ENCODE measurements at places on chromosomes 16 and 17.
A peak's percentile ranks its signal among the peaks of the same experiment; 100 is the strongest.

- DNase-seq = no peak
These were observed 7.8 kb upstream of the KRT19 start for GRCh38 chr17:41535764-41536481.

DNA sequence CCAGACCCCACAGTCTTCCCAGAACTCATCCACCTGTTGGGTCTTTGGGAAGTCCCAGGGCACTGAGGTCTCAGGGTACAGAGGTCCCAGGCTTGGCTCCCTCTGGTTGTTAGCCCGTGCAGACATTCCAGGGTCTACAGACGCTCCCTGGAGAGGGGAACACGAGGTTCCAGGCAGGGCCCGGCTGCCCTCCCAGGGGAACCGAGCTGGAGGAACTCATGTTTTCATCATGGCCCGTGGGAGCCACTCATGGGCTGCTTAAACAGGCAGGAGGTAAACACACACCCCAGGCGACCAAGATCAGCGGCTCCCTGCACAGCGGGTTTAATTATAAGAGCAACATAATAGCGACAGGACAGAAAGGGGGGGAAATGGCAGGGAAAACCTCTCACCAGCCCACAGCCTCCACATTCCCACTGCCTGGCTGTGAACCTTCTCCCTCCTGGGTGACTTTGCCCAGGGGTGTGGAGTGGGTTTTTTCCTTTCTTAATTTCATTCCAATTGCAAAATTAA lies 36.5 kb downstream of the TRARG1 start:
- DNase-seq = no peak

DNA sequence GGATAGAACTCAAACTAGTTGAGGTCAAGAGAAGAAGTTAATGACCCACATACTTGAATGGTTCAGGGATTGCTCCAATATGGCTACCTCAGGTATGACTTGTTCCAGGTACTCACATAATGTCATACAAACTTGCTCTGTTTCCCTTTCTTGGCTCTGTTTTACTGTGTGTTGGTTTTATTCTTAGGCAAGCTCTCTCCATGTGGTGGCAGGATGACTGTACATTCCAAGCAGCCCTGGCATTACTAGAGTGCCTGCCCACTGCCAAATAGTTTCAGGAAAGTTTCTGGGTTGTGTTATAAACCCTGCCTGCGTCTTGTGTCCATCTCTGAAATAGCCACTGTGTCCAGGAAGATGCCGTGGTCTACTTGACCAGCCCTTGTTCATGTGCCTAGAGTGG lies 476.8 kb downstream of the SHISA9 start:
- no peak for DNase-seq

DNA sequence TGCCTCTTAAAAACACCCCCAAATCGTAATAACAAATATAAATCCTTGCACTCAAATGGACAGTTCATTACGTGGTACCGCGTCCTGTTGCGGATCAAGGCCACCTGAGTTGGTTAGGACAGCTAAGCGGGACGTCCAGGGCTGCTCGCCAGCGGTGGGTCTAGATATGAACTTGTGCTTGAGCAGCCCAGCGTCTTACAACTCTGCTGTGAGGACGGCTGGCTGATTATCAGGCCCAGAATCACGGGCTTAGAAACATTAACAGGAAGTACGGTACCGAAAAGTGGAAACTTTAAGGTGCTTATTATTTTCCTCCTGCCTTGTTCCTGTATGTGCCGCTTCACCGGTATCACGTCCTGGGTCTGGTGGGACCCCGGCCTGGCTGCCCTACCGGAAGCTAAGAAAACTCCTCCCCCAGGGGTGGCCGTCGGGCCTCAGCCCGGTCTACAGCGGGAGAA lies 832 bp upstream of the SRRM2 start:
- DNase-seq = peak; percentile 82

DNA sequence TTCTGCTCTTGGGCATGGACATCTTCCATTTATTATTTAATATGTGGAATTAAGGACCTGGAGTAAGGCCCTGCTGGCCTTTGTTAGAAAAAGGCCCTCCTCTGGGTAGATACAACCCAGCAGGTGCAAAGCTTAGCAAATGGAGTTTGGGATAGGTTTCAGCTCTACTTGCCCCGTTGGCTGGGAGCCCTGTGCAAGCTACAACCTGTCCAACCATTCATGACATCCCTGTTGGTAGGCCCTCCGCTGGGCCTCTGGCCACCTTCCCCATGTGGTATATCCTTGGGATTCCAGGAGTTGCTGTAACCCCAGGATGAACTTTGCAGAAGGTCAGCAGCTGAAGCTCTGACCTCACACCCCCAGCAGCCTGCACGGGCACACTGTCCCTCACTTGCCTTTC lies 6.4 kb downstream of the NGFR start:
- DNase-seq = no peak

GRCh38 chr17:48628649-48629410 lies 2.7 kb upstream of the HOXB9 start:
- DNase-seq = no peak

DNA sequence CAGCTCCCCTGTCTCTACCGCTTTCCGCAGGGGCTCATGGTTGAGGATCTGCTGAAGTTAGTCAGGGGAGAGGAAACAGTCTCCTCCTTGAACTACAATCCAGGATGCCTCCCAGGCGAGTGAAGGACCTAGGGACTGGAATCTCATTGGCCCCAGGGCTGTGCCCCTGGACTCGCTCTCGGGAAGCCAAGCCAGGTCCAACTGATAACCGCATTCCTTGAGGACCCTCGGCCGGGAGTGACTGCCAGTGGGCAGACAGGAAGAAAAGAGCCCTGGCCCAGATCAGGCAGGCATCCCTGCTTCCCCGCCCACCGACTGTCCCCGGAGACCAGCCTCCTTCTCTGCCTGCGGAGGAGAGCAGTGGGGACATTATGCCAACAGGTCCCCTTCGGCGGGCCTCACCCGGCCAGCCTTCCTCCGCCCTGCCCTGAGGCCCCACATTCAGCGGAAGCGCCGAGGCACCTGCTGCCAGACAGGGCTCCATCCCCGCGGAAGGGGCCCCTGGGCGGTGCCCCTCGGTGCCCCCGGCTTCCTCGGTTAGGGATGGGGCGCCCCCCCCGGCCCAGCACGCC lies 776 bp downstream of the LRRC75A start:
- DNase-seq = peak; percentile 40

- DNase-seq = peak; percentile 92
These were observed 608 bp downstream of the AXIN2 start for GRCh38 chr17:65560628-65561451.

DNA sequence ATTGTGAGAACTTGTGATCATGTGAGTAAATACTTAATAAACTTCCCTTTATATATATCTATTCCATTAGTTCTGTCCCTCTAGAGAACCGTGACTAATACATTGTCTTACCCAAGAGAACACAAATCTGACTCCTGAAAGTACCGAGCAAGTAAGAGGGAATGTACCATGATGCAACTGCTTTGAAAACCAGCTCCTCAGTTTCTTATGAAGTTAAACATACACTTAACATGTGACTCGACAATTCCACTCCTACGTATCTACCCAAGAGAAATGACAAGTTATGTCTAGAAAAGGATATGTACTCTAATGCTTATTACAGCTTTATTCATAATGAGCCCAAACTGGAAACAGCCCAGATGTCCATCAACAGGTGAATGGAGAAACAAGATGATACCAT lies 8.8 kb upstream of the GJD3 start:
- DNase-seq = no peak

DNA sequence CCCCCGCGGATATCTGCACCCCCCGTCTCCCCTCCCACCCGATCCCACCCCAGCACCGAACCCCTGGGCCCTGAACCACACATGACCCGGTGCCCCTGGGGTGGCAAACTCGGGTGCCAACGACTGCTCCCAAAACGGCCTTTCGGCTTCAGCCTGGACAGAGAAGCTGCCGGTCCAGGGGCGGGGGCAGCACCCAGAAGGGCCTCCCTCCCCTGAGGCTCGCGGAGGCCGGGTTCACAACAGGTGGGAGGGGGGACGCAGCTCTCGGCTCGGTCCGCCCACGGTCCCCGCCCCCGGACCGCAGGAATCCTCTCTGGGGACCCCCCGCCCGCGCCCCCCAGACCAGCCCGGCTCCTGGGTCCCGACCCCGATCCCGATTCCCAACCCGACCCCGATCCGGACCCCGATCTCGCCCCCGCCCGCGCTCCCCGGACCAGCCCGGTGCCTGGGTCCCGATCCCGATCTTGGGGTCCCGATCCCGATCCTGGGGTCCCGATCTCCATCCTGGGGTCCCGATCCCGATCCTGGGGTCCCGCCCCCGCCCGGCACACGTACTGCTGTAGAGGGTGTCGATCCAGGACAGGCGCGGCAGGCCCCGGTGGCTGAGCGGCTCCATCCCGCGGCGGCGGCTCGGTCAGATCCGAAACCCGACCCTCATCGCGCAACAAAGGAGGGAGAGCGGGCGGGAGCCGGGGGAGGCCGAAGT lies 516 bp downstream of the ABR start:
- DNase-seq = no peak

- DNase-seq = no peak
These were observed 68.9 kb upstream of the HNF1B start for GRCh38 chr17:37813751-37814150.

- no peak for DNase-seq
These were observed 35.6 kb upstream of the MNT start for GRCh38 chr17:2436316-2436905.

GRCh38 chr16:75099075-75099667 lies 17.4 kb downstream of the LDHD start:
- DNase-seq = no peak

- no peak for DNase-seq
These were observed 47.4 kb downstream of the TBX4 start for GRCh38 chr17:61499632-61500031.

- DNase-seq = no peak
These were observed 9.1 kb upstream of the ANKFN1 start for GRCh38 chr17:56144223-56144622.

- no peak for DNase-seq
These were observed 19.2 kb downstream of the ADCY7 start for GRCh38 chr16:50285406-50286003.

DNA sequence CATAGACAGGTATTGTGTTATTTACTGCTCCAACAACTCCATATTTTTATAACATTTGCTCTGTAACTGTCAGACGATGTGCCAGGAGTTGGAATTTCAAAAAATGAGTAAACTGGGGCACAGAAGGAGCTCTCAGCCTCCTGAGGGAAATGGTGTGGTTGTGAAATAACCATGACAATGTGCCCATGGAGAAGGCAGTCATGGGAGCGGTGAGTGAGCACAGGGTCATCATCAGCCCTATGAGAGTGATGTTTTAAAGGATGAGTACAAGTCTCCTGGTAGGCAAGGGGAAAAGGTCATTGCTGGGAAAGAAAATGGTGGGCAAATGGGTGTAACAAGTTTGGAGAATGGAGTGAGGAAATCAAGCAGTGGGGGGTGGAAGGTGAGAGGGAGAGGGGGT lies 115.0 kb upstream of the SEC14L1 start:
- no peak for DNase-seq

GRCh38 chr17:44905006-44906000 lies 6.1 kb upstream of the EFTUD2 start:
- DNase-seq = no peak

DNA sequence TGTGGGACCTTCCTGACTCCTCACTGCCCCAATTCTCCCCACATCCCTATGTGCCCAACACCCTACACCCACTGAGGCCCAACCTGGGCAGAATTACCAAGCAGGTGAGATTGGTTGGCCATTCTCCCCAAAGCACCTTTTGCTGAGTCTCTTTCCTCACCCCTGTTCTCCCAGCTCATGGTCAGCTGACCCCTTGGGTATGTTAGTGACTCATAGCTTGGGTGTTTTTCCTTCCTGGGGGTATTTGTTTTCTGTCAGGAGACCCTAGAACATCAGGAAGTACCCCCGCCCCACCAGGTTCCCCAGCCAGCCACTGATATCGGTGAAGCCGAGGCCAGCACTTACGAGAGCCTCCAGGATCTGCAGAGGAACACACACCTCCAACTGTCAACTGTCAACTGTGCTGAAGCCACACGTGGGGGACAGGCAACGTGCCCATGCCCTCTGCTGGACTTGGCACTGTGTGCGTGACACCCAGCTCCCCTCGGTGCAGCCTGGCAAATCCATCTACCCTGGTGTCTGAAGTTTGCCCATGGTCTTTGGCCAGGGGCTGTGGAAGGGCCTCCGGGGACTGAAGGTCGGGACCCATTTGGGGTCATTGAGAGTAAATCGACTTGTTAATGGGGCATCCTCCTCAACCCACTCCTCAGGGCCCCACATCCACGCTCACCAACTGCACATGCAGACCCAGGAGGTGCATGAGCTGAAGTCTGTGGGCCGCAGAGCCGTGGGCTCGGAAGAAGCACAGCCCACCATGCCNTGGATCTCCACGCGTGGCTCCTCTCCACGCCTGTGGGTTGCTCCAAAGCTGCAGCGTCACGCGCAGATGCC lies 53.1 kb downstream of the METRNL start:
- no peak for DNase-seq

DNA sequence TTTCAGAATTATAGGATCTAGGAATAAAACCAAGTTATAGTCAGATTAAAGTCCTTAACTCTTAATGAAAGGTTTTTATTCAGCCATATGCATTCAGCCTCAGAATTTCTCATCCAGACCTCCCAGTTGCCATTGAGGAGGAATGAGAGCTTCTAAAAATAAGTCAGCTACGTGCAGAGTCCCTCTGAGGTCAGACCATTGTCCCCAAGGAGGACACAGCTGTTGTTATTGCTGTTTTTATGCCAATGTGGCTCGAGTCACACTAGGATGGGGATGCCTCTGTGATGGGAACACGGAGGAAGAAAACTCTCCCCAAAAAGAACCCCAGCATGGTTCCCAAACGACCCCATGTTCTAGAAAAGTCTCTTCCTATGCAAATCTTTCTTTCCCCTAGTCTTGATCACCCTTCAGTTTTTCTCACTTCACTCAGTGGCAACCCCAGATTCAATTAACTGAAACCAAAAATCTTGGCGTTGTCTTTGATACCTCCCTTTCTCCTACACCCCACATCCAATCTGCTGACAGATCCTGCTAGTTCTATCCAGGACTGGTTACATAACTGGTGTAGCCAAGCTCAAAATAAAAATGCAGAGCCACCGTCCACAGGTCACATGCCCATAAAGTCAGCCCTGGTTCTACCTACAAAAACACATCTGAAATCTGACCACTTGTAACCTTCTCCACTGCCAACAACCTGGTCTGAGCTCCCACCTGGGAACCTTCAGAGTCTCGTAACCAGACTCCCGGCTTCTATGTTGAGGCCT lies 138.2 kb upstream of the ERCC4 start:
- DNase-seq = no peak

DNA sequence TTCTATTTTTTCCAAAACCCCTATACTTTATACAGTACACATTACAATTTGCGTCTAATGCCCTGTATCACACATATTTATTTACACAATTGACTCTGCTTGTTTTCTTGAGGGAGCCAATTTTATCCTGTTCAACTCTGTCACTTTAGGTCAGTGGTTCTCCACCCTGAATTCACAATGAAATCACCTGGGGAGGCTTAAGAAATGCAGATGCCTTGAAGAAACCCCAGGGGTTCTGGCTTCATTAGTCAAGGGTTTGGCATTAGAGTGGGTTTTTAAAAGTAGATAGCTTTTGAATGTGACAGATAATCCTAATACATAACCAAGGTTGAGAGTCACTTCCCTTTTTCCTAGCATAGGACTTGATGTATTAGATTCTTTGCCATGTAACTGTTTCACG lies 398.6 kb upstream of the ERCC4 start:
- DNase-seq = no peak

Measured in WTC11 (cell line).